ENCODE measurements at places on chromosomes 4 and X. TPM values are rescaled to one million over a fixed set of nuclear protein-coding genes. Genes with fewer than 3 reads are reported as not detected.

Gene IL2
- total RNA-seq = not detected

Gene GPC3
- total RNA-seq = not detected

Gene SLC9B1
- not detected for total RNA-seq

Gene TMEM47
- not detected for total RNA-seq

Gene IBSP
- not detected for total RNA-seq

Gene PACRGL
- total RNA-seq = 23.0 TPM

Gene C4orf51
- total RNA-seq = not detected

Gene ITGB1BP2
- total RNA-seq = 5.2 TPM

Gene F8A2
- total RNA-seq = not detected

Gene HTRA3
- 14.1 TPM for total RNA-seq

- DNase-seq = no peak
- H3K27ac ChIP-seq = no peak overlapping the region
- H3K36me3 ChIP-seq = no peaks in the 10 kb centered on the region
- no peak overlapping the region for H3K4me3 ChIP-seq
These were observed 153.3 kb downstream of the LDB2 start for GRCh38 chr4:16745009-16745635.

- no peaks in the 10 kb centered on the region for H3K27me3 ChIP-seq
- DNase-seq = no peak
- no peaks in the 10 kb centered on the region for H3K36me3 ChIP-seq
- no peaks in the 10 kb centered on the region for H3K4me1 ChIP-seq
- H3K27ac ChIP-seq = no peak overlapping the region
These were observed 372.6 kb downstream of the BCOR start for GRCh38 chrX:39725114-39725513.

DNA sequence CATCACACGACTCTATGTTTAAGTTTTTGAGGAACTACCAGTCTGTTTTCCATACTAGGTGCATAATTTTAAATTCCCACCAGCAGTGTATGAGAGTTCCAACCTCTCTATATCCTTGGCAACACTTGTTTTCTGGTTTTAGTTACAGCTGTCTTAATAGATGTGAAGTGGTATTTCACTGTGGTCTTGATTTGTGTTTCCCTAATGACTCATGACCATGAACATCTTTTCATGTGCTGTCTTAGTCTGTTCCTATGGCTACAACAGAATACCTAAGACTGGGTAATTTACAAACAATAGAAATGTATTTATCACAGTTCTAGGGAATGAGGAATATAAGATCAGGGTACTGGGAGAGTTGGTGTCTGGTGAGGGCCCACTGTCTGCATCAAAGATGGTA lies 51.5 kb upstream of the GPR78 start:
- DNase-seq = peak; percentile 68
- H3K4me1 ChIP-seq = peaks cover 27% of the 10 kb centered on the region
- no peaks in the 10 kb centered on the region for H3K36me3 ChIP-seq
- no peak overlapping the region for H3K4me3 ChIP-seq

- H3K27ac ChIP-seq = no peak overlapping the region
- no peak overlapping the region for H3K4me3 ChIP-seq
- DNase-seq = no peak
- no peaks in the 10 kb centered on the region for H3K36me3 ChIP-seq
- H3K4me1 ChIP-seq = peaks cover 23% of the 10 kb centered on the region
These were observed 46.5 kb upstream of the RELL1 start for GRCh38 chr4:37732526-37733186.

DNA sequence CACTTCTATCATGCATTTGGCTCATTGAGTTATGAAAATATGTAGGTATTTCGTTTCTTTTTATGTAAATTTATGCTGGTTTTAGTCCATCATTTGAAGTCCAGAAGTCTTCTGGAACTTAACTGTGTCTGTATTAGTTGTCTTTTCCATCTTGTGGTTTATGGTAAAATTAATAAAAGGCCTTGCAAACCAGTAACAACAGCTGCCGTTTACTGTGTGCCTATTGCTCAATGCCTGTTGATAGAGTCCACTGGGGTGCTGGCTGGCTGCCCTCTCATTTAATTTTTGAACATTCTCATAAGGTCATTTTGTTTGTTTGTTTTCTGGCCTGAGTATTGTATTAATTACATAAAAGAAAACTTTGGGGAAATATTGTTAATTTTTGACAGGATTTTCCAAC lies 98.0 kb downstream of the NAA11 start:
- no peak for DNase-seq
- no peaks in the 10 kb centered on the region for H3K36me3 ChIP-seq
- H3K27me3 ChIP-seq = no peaks in the 10 kb centered on the region
- H3K27ac ChIP-seq = no peak overlapping the region
- H3K4me3 ChIP-seq = no peak overlapping the region
- no peaks in the 10 kb centered on the region for H3K4me1 ChIP-seq

- DNase-seq = no peak
- H3K4me3 ChIP-seq = no peak overlapping the region
- no peak overlapping the region for H3K27ac ChIP-seq
- H3K4me1 ChIP-seq = no peaks in the 10 kb centered on the region
These were observed 29.4 kb downstream of the EVC2 start for GRCh38 chr4:5678977-5679376.

DNA sequence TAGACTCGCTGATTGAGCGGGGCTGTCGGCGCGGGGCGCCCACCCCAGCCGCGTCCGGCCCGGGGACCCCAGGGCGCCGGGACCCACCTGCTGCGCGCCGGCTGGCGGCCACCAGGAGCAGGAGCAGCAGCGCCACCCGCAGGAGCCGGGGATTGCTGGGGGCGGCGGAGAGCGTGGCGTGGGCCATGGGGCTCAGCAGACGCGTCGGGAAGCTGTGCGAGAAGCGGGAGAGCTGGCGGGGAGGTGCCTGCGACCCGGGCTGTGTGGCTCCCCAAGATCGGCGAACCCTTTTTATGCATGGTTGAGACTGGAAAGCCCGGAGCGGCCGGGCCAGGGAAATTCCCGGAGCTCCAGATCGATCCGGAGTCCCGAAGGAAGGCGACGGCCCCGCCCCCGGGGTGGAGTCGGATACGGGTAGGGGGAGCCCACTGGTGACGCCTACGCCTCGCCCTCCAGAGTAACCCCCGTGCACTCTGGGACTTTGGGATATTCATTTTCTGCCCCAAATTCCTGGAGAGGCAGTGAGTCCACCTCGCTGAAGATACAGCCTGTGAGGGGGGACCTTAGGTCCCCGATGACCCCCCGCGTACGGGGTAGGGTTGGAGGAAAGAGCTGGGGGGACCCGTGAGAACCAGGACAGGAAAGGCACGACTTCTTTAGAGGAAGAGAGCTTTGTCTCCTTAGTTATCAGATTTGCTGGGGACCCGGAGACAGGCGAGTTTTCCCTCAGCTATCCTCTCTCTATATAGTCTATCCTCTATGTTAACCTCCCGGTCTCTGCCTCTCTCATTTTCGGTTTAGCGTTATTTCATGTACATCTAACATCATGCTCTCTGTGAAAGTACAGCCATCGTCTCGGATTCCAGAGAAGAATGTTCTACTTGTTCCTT lies at the start of gene CXCL3:
Gene CXCL3, minus strand, starts transcription at position 265 of the 890 bp plus-strand sequence. Its CDS starts 78 bp downstream, at position 187.
- H3K36me3 ChIP-seq = no peaks in the 10 kb centered on the region
- no peaks in the 10 kb centered on the region for H3K27me3 ChIP-seq
- no peak within 1 kb of the TSS for H3K27ac ChIP-seq
- peak within 1 kb of the TSS; percentile 79 for H3K4me3 ChIP-seq
- peak; percentile 44 for DNase-seq
- peaks cover 6% of the 10 kb centered on the region for H3K4me1 ChIP-seq

DNA sequence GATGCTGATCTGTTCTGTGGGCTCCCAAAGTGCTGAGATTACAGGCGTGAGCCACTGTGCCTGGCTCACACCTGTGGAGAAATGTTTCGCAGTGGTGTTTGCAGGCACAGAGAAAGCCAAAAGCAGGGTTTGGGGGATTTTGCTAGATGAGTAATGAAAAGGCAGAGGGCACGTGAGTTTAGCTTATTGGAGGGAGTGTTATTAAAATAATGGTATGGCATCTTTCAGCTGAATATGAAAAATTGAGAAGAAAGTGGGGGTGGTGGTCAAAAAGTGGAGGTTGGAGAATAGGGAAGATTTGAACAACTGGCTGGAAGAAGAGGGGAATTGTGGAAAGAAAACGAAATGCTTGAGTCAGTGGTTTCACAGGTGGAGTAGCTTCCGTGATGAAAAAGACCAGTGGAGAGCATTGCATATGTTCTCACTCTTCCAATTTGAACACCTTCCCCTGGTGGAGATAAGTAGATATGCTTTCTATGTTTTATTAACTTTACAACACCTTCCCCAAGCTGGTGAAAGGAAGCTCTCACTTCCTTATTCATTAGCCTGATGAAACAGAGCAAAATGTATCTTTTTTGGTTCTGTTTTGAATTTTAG lies 1.1 kb upstream of the CHST7 start:
- H3K27ac ChIP-seq = no peak overlapping the region
- no peaks in the 10 kb centered on the region for H3K27me3 ChIP-seq
- H3K4me3 ChIP-seq = no peak overlapping the region
- no peak for DNase-seq

- H3K4me1 ChIP-seq = no peaks in the 10 kb centered on the region
- no peaks in the 10 kb centered on the region for H3K36me3 ChIP-seq
- no peak for DNase-seq
- H3K27me3 ChIP-seq = no peaks in the 10 kb centered on the region
- no peak overlapping the region for H3K4me3 ChIP-seq
- H3K27ac ChIP-seq = no peak overlapping the region
These were observed 3.6 kb downstream of the SASH3 start for GRCh38 chrX:129783291-129783713.

DNA sequence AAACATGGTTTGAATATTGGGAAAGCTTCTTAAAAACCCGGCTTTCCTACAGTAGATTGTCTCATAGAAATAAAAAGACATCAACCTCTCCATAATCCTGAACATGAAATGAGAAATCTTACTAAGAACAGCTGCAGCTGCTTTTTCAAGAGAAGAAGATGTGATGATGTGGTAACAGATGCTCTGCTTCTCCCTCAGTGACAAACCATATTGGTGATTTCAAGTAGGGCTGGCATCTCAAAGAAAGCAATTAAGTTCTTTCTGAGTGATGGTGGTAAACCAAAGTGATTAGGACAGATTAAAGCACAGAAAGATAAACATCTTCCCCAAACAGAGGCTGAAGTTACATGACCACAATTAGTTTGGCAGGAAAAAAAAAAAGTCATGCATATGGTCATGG lies 1477.7 kb downstream of the RAPGEF2 start:
- no peak overlapping the region for H3K27ac ChIP-seq
- H3K4me3 ChIP-seq = no peak overlapping the region
- DNase-seq = no peak
- no peaks in the 10 kb centered on the region for H3K4me1 ChIP-seq

- no peaks in the 10 kb centered on the region for H3K4me1 ChIP-seq
- H3K27ac ChIP-seq = no peak overlapping the region
- no peak overlapping the region for H3K4me3 ChIP-seq
- no peaks in the 10 kb centered on the region for H3K27me3 ChIP-seq
- DNase-seq = no peak
These were observed 35.2 kb downstream of the SMIM20 start for GRCh38 chr4:25949173-25949748.

GRCh38 chr4:187687697-187688096 lies 307.9 kb upstream of the ZFP42 start:
- no peak overlapping the region for H3K4me3 ChIP-seq
- DNase-seq = no peak
- no peaks in the 10 kb centered on the region for H3K4me1 ChIP-seq
- no peak overlapping the region for H3K27ac ChIP-seq

GRCh38 chr4:98620087-98620784 lies 38.2 kb downstream of the TSPAN5 start:
- peaks cover 15% of the 10 kb centered on the region for H3K4me1 ChIP-seq
- no peak for DNase-seq
- H3K4me3 ChIP-seq = no peak overlapping the region
- no peaks in the 10 kb centered on the region for H3K27me3 ChIP-seq
- H3K36me3 ChIP-seq = no peaks in the 10 kb centered on the region

DNA sequence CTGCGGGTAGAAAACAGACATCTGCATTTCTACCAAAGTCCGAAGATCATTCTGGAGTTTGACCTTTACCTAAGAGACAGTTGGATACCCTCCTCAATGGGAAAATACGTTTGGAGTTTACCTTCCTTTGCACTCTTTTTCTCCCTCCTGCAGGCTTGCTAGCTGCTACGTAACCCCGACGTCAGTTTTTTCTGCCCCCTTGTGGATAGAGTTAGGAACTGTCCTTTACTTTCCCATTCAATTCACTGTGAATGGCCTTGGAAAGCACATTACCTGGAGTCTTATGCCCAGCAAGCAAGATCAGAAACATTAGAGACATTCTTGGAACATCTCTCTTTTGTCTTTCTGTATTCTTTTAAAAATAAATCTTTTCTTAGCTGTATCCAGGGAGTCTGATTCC lies 250.7 kb downstream of the NAP1L3 start:
- no peak overlapping the region for H3K4me3 ChIP-seq
- no peaks in the 10 kb centered on the region for H3K27me3 ChIP-seq
- H3K27ac ChIP-seq = no peak overlapping the region
- H3K36me3 ChIP-seq = no peaks in the 10 kb centered on the region
- H3K4me1 ChIP-seq = no peaks in the 10 kb centered on the region

DNA sequence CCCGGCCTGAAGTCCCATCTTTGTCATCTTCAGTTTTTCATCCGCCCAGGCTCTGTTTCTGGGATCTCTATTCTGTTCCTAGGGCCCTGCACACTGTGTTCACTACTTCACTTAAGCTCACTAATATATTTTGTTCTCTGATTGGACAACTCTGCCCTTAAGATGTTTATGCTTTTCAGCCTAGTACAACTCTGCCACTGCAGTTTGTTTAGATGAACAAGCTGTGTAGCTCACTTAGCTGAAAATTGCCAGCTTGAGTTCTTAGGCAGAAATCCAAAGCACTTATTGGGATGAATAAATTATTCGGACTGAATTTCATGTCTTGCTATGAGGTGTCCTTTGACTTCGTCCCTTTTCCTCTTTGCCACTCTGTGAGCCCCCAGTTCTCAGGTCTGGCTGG lies 60.8 kb downstream of the NYX start:
- H3K36me3 ChIP-seq = no peaks in the 10 kb centered on the region
- DNase-seq = no peak
- H3K4me3 ChIP-seq = no peak overlapping the region
- H3K27ac ChIP-seq = no peak overlapping the region
- no peaks in the 10 kb centered on the region for H3K27me3 ChIP-seq
- H3K4me1 ChIP-seq = no peaks in the 10 kb centered on the region

- no peak overlapping the region for H3K4me3 ChIP-seq
- peak; percentile 26 for DNase-seq
- no peak overlapping the region for H3K27ac ChIP-seq
- H3K4me1 ChIP-seq = no peaks in the 10 kb centered on the region
- no peaks in the 10 kb centered on the region for H3K36me3 ChIP-seq
These were observed 6.6 kb downstream of the GUCY2F start for GRCh38 chrX:109475174-109475891.

DNA sequence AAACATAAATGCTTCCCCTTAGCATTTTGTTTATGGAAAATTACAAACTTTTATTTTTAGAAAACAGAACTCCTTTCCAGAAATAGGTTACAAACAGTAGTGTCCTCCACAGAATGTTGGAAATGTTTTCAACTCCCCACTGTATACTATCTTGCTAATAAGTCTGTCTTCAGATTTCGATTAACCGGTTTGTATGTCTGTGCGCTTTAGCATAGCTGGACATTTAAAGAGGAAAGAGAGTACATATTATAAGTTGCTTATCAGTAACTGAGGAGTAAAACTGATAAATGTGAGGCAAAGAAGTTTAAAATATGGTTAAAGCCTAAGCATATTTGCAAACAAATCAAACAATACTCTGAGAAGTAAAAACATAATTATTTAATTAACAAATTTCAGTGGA lies 3.4 kb downstream of the CXCL8 start:
- H3K27me3 ChIP-seq = no peaks in the 10 kb centered on the region
- no peak for DNase-seq
- no peak overlapping the region for H3K27ac ChIP-seq
- peaks cover 22% of the 10 kb centered on the region for H3K4me1 ChIP-seq
- no peak overlapping the region for H3K4me3 ChIP-seq

GRCh38 chrX:78383594-78383993 lies 56.2 kb upstream of the CYSLTR1 start:
- no peak overlapping the region for H3K27ac ChIP-seq
- no peaks in the 10 kb centered on the region for H3K27me3 ChIP-seq
- H3K4me1 ChIP-seq = no peaks in the 10 kb centered on the region
- H3K36me3 ChIP-seq = no peaks in the 10 kb centered on the region
- H3K4me3 ChIP-seq = no peak overlapping the region
